ENCODE measurements at places on chromosomes 16 and 17.

DNA sequence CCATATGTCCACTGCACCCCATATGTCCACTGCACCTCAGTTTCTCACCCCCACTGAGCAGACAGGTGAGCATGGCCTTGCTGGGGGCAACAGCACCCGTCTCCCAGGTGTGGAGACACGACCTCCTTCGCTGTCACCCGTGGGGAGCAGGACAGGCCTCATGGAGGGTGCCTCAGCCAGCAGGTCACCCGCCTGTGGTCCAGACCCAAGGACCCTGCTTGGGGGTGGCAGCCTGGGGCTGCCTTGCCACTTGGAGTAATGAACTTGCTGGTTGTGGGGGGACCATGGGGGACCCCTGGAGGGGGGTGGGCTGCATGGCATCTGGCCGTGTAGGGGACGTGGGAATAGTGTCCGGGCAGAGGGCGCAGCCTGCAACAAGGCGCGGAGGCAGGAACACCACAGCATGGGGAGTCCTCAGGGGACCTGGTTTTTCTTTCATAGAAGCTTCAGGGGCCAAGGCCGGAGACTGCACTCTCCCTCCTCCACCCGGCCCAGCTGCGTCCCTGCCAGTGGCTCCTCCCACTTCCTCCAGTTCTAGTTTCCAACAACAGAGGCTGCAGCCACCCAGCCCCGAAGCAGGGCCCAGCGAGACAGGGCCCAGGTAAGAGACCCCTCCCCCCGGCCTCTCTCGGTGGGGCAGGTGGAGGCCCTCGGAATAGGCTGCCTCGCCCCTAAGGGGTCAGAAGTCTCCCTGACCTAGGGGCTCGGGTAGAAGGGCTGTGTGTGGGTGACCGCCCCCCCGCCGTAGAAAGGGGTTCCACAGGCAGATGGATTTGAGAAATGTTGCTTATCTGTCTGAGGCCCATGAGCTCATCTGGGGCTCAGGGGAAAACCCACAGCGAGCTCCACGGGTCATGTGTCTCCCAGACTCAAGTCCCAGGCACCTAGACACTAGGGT, at the start of gene NHLRC4:
Gene NHLRC4 (plus strand): TSS at position 531 of the 898 bp plus-strand sequence. CDS start 1,043 bp downstream, outside the sequence.
- DNase-seq = no peak

DNA sequence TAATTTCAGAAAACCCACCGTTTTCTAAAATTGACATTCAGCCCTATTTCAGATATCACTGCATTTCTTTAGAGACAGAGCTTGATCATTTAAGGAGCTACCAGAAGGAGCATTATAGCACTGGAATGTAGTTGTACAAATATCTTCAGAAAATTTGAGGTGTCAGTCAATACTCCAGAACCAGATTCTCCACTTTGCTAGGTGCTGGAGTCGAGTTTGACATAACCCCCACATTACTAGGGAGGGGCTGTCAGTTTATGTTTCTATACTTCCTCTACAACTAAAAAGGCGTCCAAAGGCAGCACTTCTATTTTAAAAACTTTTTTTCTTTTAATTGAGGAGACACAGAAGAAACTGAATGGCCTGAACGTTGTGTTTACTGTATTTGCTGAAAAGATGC, 892 bp upstream of the KIAA0513 start:
- no peak for DNase-seq

DNA sequence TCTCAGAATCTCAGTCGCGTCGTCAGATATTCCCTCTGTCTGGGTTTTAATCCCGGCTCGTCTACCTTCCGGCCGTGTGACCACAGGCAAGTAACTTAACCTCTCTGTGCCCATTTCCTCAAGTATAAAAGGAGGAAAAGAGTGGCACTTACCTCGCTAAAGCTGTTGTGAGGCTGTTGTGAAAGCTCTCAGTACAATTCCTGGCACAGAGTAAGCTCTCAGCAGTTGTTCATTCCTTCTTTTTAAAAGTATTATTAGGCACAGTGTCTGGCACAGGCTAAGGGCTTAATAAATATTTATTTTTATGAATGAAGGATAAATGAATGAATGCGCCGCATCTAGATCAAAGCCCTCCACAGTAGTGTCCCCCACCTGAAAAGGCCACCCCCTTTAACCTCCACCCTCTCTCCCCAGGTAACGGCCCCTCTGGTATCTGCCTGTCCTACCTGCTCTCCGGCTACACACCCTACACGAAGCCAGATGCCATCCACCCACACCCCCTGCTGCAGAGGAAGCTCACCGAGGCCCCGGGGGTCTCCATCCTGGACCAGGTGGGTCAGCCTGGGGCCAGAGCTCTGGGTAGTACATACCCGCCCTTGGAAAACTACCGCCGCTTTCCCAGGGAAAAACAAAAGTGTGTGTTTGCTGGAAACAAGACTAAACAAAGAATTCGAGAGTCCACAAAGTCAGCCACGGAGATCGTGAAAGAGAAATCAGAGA, 6.0 kb downstream of the OSGIN1 start:
- no peak for DNase-seq

GRCh38 chr17:65987988-65988387, 203.9 kb downstream of the CEP112 start:
- peak; percentile 26 for DNase-seq

GRCh38 chr17:62787366-62787765, 20.7 kb downstream of the MARCHF10 start:
- no peak for DNase-seq

- DNase-seq = no peak
These were observed 38.1 kb downstream of the MRPS23 start for GRCh38 chr17:57811638-57812280.

- DNase-seq = no peak
These were observed 30.8 kb downstream of the FOXL1 start for GRCh38 chr16:86609115-86609514.

- no peak for DNase-seq
These were observed 136.0 kb upstream of the C17orf78 start for GRCh38 chr17:37239690-37240334.

DNA sequence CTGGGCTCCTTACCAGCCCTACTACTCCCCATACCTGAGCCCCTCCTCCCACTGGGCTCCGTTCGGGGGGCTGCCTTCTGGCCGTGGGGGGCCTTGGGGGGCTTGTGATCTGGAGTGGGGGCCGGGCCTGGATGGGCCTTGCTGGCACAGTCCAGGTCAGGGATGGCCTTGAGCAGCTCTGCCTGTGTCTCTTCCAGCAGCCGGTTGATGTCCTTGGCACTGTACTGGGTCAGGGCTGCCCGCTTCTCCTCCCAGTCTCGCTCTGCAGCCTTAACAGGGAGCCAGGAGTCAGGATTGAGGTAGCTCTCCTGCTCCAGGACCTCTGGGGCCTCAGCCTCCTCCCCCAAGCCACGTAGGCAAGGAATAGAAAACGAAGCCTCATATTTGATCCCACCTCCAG, 54.6 kb downstream of the SRCIN1 start:
- no peak for DNase-seq

- DNase-seq = no peak
These were observed 21.6 kb upstream of the CDH1 start for GRCh38 chr16:68715471-68715870.

DNA sequence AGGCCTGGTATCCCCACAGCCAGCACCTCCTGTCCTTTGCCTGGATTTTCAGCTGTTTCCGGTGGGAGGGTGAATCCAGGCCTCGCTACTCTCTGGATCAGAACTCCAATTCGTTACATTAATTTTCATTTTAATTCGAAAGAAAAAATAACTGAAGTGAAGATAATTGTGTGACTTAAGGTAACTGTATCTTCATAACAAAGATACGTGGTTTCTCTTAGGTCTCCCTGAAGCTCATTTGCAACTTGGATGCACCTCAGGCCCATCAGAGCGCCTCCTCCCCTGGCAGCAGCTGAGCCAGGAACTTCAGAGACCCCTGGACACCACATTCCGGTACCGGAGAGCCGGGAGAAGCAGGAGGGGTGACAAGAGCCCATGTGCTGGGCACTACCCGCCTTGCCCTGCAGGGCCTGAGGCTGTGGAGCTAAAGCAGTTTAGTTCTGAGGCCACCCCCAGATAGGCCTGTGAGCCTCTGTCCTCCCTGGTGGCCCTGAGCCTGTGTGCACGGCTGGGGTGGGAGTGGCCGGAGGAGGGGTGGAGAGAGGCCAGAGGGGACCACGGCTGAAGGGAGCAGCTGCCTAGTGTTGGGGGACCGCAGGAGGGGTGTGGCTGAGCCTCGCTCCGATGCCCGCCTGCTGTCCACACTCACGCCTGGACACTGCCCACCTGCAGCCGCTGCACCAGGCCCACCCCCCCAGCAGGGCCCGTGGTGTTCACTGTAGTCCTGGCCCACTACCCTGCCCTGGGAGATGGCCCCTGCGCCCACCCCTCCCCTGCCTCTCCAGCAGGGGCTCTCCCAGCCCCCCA, 11.4 kb upstream of the DUS1L start:
- DNase-seq = no peak

GRCh38 chr17:61492759-61493526, 40.7 kb downstream of the TBX4 start:
- DNase-seq = no peak

GRCh38 chr17:80187515-80187941, 17.7 kb downstream of the CARD14 start:
- DNase-seq = no peak

- DNase-seq = peak; percentile 71
These were observed 5.7 kb downstream of the GGA2 start for GRCh38 chr16:23504453-23505179.

- DNase-seq = no peak
These were observed 2.2 kb downstream of the CARMIL2 start for GRCh38 chr16:67647111-67647651.

- DNase-seq = no peak
These were observed 993.5 kb downstream of the CDH8 start for GRCh38 chr16:61042737-61043136.

Measured in HFF-Myc (cell line).